ENCODE measurements at places on chromosomes 16 and 17.
A peak's percentile ranks its signal among the peaks of the same experiment; 100 is the strongest.

DNA sequence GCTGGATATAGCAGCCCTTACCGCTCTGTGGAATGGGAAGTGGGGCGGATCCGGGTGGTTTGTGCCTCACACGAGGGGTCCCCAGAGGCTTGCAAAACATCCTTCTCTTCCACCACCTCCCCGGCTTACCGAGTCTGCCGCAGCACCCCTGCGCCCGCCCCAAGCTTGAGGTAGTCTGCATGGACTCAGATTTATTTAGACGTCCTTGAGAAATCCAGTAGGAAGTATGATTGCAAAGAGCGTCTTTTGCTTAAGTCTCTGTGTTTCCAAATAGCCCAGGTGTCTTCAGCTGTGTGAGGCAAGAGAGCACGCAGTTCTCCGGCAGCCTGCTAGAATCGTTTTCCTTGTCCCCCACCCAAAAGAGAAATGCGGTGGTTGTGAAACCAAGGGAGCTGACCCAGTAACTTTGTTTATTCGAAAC, 2.4 kb downstream of the KIAA0513 start:
- no peak for DNase-seq

DNA sequence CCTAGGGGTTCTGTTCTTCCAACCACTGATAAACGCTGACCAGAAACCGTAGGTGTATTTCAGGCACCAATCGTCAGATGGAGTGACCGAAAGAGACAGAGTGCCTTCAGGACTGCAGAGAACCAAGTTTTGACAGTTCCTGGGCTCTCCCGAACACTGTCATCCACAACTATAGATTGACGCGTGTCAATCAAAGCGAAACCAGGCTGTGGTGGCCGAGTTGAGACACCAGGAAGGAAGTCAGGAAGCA, 11.9 kb upstream of the AURKB start:
- no peak for DNase-seq

DNA sequence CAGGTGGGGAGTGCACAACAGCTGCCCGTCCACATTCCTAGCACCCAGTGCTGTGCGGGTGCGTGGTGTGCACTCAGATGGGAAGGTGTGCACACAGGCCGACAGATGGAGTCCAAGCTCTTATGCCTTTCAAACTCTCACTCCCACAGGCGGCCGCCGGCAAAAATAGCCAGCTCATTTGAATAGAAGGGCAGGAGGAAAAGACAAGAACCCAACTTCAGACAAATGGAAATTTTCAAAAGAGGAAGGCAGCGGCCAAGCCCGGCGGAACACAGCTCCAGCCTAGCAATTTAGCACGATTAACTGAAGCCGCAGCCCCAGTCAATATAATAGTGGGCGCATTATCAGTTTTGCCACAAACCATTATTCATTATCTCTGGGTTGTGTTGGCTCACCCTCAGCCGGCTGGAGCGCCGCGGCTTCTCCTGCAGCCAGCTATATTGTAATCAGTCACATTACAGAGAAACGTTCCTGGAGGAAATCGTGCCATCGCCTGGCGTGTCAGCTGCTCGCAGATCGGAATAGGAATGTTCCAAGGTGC, 103.9 kb upstream of the SEC14L1 start:
- no peak for DNase-seq

GRCh38 chr17:82228842-82229697, at the start of gene SLC16A3:
TSS of gene SLC16A3 (plus strand) at chr17:82229042. CDS start at chr17:82236009, 6,967 bp downstream.
- peak; percentile 81 for DNase-seq

GRCh38 chr16:11029948-11030347, 85.6 kb downstream of the CLEC16A start:
- no peak for DNase-seq

DNA sequence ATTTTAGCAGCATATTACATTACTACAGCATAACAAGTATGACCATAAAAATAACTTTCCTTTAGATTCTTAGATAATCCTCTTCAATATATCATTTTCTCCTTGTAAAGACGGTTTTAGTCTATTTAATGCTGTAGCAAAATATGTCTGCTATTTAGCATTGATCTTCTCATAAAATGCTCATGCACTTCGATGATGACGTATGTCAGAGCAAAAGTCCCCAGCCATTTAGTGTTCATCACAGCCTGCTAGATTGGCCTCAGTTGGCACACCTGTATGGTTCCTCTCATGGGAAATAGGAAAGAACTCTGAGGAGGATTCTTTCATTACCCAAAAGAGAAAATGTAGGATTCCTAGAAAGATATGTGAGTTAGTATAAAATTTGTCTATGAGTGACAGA, 232.2 kb downstream of the MAP2K6 start:
- no peak for DNase-seq

Measured in dermis blood vessel endothelial cell (primary cell).